ENCODE measurements at places on chromosomes 4 and X. TPM values are rescaled to one million over a fixed set of nuclear protein-coding genes. Genes with fewer than 3 reads are reported as not detected.

The ADH1A gene
- 2.7 TPM for total RNA-seq

The CHM gene
- total RNA-seq = 30.0 TPM

The RHOXF1 gene
- total RNA-seq = 0.69 TPM

The RENBP gene
- 13.1 TPM for total RNA-seq

The TCEAL1 gene
- 73.9 TPM for total RNA-seq

The ENPP6 gene
- 0.19 TPM for total RNA-seq

The BEX2 gene
- total RNA-seq = 2.3 TPM

The HS6ST2 gene
- total RNA-seq = 0.06 TPM

The ARHGAP4 gene
- 36.0 TPM for total RNA-seq

The EDNRA gene
- total RNA-seq = 23.0 TPM

The PDCL2 gene
- not detected for total RNA-seq

The CCDC110 gene
- total RNA-seq = 3.8 TPM

The FGB gene
- total RNA-seq = not detected

The WAS gene
- 12.4 TPM for total RNA-seq

The DGKK gene
- not detected for total RNA-seq

The AMBN gene
- total RNA-seq = not detected

The SLITRK4 gene
- 3.3 TPM for total RNA-seq

The NDST3 gene
- not detected for total RNA-seq
